Stimulated activated CD4-positive, alpha-beta T cell treated with anti-CD3 and anti-CD28 coated beads, Interleukin-15, amount 100 ng/mL, for 48 hours (primary cell): ENCODE measurements at places on chromosomes 2 and 18.

- no peak for DNase-seq
Observed at GRCh38 chr2:59776726-59777008, 776.8 kb downstream of the BCL11A start.

- peak; percentile 80 for DNase-seq
Observed at GRCh38 chr18:69935319-69936190, 12.1 kb downstream of the CD226 start.

DNA sequence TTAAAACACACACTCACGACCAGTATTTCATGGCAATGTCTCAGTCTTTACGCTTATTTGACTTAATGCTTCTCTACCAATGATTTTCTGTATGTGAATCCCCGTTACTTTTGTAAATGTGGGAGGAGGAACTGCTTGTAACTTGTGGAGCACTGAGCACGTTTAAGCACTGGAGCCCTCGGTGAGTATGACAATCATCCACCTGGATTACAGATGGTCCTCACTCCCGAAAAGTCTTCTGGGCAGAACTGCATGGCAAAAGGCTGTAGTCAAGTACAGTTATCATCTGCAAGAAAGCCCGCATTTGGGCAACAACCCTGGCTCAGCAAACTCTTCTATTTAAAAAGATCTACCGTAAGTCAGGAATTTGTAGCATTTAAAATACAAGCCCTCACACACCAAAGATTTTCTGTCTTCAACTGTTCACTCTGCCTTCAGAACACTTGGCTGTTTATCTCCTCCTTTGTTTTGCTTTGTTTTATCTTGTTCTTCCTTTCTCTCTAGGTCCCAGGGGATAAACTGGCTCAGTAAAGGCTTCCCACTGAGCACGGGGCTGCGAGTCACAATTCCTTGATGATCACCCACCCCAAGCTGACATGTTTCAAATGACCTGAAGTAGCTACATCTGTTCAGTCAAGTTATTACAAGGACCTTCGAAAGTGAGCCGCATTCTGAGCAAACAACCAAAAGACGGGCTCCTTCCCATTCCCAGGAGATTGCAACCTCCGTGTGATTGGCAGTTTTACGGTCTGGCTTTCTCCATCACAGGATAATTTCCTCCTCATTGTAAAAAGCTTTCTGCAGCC lies 102.2 kb downstream of the DLGAP1 start:
- DNase-seq, result no peak

- DNase-seq, result no peak
Observed at GRCh38 chr2:227428731-227429285, 41.1 kb upstream of the SCYGR1 start.

DNA sequence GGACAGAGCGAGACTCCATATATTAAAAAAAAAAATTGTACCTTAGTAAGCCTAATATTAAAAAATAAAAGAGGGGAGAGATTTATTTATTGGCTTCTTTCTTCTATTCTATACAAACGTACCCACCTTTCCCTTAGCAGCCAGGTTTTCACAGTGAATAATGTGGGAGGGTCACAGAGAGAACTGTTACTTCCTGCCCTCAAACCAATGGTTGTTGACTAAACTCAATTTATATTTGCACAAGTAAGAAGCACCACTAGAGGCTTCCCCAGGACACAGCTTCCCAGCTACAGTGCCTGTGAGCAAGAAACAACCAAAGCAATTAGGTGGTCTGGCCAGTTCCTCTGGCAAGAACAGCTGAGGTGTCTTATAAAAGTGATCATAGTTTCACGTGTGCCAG lies 28.9 kb upstream of the GALR1 start:
- no peak for DNase-seq

GRCh38 chr2:198523710-198524109 lies 719.3 kb downstream of the PLCL1 start:
- DNase-seq, result no peak
